ENCODE measurements at places on chromosomes 5 and 9.

DNA sequence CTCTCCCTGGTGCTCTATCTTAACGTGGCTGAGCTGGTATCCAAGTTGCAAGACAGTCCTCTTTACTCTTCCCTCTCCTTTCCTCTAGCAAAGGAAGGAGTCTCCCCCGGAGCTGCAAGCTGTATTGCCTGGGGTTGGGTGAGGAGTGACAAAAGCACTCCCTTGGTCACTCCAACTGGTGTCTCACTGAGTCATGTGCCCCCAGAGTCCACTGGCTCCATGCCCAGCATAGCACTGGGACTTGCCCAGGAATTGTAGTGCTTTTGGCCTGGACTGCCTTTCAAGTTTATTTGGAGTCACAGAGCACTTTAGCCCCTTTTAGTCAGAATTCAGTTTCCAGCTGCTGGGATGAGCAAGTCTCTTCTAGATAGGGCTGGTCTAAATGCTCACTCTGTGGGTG is 82.6 kb upstream of the FST start:
- DNase-seq = no peak

DNA sequence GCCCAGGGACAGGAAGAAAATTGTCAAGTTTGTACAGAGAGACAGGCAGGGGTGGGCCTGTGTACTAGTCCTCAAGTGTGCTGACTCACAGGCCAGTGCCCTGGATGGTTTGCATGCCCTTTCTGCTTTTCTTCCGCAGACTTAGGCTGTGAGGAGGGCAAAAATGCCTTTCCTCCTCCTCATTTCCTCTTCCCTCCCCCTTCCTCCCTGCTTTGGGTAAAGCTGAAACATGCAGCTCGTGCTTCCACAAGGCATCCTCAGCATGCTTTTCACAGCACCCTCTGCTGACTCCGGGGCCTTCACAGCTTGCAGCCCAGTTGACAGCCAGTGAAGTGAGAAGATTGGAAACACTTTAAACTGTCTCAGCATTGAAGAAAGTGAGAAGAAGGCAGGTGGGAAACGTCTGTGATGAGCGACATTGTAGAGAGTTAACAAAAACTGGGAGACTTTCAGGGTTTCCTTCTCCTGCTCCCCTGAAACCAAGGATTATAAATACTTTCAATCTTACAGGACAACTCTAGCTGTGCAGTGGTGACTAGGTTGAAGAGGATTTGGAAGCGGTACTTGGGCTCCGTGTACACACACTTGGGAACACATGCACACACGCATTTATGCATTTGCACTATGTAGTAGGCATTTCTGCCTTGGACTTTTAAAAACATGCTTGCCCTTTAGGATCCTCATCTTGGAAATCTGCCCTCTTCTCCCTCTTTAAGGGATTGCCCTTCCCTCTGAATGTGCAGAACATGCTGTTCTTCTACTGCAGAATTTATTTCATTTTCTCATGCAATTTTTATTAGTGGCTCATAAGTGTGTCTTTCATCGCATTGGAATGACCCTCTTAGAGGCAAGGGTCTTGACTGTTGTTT is 138.8 kb downstream of the GRIA1 start:
- no peak for DNase-seq

DNA sequence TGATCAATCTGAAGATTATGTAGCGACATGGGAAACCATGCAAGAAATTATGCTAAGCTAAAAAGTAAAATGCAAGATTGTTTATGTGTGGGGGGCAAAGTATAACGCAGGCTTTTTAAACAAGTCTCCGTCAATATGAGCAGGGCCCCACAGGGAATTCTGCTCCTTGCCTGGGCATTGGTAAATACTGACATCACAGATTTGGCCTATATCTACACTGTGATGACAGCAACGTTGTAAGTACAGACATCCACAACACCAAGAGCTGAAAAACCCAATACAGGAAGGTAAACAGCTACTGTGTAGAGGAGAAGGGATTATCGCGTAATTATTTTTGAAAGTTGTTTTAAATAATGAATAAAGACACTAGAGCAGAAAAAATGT is 74.5 kb upstream of the SLC25A51 start:
- DNase-seq = no peak

DNA sequence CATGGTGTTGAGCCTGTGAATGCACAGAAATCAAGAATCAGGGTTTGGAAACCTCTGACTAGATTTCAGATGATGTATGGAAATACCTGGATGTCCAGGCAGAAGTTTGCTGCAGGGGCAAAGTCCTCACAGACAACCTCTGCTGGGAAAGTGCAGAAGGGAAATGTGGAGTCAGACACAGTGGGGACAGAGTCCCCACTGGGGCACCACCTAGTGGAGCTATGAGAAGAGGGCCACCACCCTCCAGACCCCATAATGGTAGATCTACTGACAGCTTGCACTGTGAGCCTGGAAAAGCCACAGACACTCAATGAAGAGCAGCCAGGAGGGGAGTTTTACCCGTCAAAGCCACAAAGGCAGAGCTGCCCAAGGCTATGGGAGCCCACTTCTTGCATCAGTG is 181.9 kb upstream of the SEMA6A start:
- DNase-seq = no peak

DNA sequence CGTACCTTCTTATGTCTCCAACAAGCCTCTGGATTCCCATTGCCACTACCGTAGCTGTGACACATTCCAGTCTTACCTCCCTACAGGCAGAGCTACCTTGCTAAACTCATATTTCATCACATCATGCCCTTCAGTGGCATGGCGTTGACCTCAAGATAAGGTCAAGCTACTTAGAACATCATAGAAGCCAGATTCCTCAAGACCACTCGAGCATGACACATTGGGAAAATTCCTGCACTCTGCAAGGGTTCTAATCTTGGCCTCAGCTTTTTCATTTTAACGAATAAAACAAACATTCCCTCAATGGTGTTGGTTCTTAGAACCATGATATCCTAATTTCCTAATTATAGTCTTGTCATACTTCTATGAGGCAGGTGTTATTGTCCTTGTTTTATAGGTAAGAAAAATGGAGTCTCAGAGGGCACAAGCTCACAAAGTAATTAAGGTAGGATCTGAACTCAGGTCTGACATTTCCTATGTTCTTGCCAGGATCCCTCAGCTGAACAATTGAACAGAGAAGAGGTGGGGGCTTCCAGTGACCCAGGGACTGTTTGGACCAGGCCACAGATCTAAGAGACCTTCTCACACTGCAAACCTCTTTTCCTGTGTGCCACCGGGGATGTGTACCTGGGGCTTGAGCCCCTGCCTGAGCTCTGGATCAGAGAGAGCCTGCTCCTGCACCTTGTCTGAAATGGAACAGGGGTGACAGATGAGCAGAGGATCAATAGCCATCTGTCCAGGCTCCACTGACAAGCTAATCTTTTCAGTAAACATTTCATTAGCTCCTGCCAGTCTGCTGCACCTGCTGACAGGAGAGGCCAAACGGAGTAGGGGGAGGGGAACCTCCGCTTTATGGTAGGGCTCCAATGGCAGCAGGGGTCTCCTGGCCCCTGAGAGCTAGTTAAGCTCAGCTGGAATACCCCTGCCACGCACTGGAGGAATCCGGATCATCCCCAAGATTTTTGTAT is 49.3 kb downstream of the ALG2 start:
- DNase-seq = no peak

GRCh38 chr9:75612205-75612604 is 278.3 kb upstream of the PCSK5 start:
- no peak for DNase-seq

DNA sequence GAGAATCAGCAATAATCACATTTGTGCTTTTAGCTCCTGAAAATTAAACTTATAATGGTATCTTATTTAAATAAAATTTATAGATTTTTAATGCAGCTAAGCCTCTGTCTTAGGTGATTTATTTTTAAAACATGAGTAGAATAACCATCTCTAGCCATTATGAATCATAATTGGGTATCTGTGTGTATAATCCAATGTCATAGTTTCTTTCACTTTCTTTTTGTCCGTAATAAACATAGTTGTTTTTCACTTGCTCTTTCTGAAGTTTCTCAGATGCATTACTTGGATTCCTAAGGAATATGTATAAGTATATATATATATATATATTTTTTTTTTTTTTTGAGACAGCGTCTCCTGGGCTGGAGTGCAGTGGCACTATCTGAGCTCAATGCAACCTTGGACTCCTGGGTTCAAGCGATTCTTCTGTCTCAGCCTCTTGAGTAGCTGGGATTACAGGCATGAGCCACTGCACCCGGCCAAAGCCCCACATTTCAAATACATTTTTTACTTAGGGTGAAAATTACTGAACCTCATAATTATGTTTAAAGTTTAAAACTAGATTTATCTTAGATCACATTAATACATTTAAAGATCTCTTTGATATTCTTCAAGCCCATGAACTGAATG is 377.1 kb downstream of the PRDM9 start:
- no peak for DNase-seq

GRCh38 chr5:68343421-68343826 is 127.9 kb downstream of the PIK3R1 start:
- DNase-seq = no peak

GRCh38 chr9:61671276-61671973 is 481.6 kb downstream of the SPATA31A7 start:
- DNase-seq = no peak

- DNase-seq = no peak
Observed at GRCh38 chr9:91773156-91773555, 176.9 kb downstream of the ROR2 start.

DNA sequence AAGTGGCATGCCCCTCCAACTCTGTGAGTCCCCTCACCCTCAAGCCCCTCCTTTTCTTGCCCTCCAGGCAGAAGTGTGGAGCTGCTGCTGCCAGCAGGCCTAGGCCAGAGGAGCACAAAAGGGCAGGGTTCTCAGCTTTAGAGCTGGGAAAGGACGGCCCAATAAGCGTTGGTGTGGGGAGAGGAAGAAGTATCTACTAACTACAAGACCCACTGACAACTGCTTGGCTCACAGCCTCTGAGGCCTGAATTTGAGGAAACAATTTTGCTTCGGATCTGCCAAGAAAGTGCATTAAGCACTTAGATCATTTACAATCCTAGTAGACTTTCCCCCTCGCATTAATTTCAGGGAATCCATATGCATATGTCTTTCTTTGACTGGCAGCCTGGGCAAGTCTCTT is 179.4 kb downstream of the SNX18 start:
- no peak for DNase-seq

DNA sequence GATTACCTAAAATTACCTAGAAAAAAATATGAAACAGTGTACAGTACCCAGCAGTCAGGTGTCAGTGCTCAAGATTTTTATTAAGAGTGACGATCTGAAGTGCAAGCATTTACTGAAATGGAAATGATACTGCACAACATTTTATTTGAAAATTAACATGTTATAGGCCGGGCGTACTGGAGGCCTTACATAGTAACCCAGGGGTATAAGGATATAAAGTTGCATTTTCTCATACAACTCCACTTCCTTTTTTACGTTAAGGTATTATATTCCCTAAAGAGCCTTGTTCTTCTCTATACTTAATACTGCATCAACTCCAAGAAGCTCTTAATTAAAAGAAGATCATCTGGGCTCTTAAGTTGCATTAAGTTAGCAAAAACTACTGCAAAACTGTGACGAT is 3.3 kb downstream of the MAT2B start:
- DNase-seq = no peak

DNA sequence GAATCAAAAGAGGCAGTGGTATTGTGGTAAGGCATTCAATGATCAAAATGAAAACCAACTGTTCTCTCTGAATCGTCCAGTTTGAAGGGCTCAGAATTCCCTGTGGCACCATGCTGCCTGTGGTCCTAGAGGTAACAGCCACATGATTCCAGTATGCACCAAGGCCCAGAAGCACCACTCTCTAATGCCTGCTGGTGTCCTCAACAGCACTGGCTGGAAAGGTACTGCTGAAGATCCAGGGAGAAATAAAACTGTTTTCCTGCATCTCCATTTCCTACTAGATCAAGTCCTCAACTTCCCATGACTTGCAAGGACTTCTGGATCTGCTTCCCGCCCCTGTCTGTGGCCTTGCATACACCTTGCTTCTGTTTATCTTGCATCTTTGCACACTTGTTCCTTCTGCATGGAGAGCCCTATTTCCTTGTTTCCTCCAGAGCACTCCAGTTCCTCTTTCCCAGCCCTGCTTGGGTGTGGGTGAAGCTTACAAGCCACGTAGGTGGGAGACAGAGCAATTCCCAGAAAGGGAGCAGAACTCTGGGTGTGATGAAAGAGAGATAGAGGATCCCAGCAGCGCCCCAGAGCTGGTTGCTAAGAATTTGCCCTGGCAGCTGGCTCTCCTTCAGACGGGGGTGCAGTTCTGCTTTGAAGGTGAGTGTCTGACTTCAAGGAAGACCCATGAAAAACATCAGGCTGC is 41.0 kb upstream of the EQTN start:
- no peak for DNase-seq

GRCh38 chr5:44160369-44160768 is 228.9 kb downstream of the FGF10 start:
- no peak for DNase-seq

GRCh38 chr5:134835623-134836022 is 10.1 kb upstream of the C5orf24 start:
- no peak for DNase-seq

DNA sequence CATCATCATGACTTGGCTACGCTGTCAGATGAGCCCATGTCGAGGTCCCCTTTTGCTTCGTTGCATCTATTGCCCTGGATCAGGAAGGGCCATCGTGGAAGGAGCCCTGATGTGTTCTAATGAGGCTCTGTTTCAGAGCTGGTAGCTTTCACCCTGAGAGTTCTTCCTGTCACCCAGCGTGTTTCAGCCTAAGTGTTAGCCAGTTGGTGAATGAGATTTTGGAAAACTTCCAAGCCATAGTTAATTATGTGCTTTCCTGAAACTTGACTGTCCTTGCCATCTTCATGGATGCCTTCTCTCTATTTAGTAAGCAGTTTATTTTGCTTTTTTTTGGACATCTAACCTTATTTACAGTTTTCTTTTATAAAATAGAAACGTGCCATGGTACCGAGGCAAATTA is 1695.4 kb upstream of the WWC1 start:
- DNase-seq = no peak

- DNase-seq = no peak
Observed at GRCh38 chr5:177306674-177307543, 3.3 kb downstream of the PRELID1 start.

GRCh38 chr9:111118256-111118948 is 80.1 kb upstream of the LPAR1 start:
- no peak for DNase-seq

Data from stimulated activated CD8-positive, alpha-beta memory T cell treated with anti-CD3 and anti-CD28 coated beads, Interleukin-4, amount 100 ng/mL, for 1 hour (primary cell).